ENCODE measurements at places on chromosomes 2 and 18.

DNA sequence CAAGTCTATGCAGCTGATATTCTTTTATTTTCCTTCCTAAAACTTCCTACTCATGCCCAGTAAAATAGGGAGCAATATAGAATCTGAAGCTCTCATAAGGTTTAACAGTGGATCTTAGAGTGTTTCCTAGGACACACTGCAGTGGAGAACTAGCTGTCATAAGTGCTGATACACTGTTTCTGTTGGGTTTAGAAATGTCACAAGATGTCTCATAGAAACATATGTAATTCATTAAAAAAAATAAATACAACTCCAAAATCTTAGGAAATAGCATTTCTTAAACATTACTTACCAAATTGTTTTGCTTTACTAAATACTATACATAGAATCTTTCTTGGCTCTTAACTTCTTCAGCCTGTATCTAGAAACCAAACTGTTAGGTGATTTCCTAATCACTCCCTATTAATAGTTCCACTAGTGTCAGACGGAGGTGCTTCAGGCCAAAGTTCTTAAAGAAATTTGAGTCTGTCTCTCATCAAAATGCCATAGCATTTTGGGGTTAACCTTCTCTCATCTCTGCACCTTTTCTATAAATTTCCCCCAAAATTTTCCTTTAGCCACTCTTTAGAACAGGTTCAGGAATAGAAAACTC, 93.7 kb downstream of the CERKL start:
- peak; percentile 17 for DNase-seq

DNA sequence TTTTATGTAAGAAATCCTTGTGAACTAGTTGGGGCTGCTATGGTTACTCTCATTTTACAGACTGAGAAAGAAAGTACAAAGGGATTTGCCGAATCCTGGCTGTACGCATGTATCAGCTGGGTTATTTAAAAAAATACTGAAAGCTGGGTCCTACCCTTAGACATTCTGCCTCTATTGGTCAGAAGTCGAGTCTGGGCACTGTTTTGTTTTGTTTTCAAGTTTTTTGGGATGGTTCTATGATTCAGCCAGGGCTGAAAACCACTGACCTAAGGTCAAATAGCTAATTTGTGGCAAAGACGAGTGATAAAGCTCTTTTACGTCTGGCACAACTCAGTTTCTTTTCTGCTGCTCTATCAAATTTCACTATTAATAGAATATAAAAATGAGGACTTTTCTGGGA, 5.9 kb upstream of the SLC8A1 start:
- peak; percentile 29 for DNase-seq

DNA sequence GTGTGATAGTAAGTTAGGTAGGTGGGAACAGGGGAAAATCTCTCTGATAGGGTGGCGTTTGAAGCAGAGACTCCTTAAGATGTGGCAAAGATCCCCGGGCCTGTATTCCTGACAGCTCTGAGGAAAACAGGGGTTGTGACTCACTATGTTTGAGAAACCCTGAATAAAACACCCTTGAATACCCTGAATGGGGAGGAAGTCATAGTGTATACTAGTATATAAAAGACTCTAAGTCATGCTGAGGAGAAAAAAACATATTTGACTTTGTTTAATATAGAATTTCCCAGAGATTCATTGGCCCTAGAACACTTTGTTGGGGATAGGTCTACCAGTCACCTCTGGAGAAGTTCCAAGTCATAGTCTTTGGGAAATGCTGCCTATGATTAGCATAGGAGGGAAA, 590.9 kb downstream of the IRS1 start:
- DNase-seq = no peak

DNA sequence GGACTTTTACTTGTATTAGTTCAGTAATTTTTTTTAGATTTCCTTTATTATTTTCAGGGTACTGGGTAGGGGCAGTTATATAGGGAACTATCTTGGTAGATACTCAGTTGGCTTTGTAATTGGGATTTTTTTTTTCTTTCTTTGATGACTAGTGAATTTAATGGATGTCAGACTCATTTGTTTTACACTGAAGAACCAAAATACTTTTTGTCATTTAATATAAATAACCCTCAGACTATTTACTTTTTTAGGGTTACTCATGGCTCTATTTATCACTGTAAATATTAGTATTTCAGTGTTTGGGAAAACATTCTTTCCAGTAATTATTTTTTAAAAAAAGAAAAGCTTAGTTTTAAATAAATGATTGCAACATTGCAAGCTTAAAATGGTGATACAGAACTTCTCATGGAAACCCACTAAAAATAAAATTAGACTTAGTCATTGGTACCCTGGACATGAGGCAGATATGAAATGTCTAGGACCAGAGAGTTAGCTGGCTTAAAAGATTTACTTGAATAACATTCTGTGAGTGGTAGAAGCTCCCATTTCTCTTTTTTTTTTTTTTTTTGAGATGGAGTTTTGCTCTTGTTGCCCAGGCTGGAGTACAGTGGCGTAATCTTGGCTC, 74.4 kb upstream of the CYP20A1 start:
- peak; percentile 12 for DNase-seq

DNA sequence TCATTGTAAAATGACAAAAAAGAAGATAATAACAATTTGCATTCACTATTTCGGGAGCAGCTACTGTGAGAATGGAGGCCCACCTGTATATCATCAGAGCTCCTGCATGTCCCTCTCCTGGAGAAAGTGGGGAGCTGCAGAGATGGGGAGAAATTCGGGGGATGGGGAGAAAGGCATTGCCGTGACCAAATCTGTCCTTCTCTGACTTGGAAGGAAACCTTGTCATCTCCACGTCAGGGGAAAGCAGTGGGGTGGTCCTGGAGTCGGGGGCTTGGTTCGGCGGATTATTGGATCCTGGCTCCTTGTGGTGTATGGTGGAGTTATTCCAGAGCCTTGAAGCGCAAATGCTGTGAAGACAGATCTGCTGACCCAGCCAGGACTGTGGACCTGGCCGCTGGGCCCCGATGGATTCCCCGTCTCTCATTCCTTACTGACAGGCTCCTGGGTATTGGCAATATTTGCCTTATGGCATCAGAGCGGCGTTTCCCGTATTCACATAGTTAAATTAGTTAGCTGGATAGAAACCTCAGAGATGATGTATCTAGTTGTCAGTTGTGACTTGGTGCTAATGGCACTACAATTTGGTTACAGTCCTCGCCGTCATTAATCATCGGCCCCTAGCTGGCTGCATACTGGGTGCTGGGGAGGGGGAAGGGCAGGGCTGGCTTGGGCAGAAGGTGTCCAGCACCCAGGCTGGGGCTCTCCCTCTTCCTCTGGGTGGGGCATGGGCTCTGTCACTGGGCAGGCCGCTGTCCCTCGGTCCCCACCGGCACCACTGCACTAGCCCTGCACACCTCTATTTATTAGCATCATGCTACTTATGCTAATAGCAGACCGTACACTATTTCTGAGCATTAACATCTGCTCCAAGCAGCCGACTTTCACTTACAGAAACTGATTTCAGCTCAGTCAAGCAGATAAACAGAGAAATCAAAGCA, 31.7 kb downstream of the CELF4 start:
- no peak for DNase-seq

DNA sequence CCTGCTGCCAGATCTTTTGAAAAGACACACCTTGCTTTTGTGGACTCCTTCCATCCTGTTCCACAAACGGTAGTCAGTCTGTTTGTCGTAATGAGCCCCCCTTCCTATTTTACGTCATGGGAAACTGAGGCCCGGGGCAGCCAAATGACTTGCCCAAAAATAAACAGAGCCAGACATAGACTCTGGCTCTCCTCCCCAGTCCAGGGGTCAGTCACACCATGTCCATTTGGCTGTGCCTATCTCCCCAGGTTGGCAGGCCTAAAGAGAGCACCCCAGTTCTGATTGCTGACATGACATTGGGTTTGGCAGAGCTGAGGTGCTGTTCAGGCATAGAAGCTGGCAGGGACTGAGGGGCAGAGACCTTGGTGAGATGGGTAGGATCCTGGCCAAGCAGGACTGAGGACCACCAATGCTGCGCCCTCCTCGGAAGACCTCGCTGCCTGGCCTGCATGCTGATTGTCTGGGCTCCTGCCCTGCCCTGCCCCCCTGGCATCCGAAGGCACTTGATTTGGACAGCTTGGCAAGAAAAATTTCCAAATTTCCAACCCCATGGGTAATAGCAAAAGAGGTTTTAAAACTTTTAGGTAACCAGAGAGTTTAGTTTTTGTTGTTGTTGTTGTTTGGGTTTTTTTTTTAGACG, 335.4 kb downstream of the DYSF start:
- no peak for DNase-seq

DNA sequence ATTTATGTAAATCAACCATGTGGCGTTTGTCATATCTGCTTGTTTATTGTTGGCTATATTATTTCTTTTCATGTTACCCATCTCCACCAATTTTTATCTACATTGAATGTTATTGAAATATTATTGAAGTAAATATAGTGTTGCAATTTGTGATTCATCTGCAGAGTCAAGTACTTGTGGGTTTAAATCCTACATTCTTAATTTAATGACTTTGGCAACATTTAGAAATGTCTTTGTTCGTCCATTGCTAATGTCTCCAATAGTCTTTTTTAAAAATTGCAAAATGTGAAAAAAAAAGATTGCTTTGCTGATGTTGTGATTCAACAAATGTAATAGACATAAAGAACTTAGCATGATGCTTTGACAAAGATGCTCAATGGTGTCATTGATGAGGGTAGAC, 1572.8 kb upstream of the PIK3C3 start:
- DNase-seq = no peak

DNA sequence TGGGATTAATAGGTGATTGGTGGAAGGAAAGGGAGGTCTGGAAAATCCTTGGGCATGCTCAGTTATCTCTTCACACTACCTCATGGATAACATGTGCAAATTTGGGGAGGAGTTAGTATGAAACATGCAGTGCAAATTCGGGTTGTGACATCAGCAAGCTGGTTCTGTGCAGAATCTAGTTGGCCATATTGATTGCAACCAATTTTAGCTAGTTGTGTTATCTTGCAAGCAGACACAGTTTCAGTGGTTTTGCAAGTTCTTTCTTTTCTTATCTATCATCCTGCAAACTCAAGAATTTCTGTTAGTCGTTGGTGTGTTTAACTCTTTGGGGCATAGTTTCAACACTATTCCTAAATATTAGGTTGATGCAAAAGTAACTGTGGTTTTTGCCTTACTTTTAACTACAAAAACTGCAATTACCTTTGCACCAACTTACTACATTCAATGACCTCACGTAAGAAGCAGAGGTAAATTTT, 135.4 kb downstream of the PTH2R start:
- DNase-seq = no peak

- DNase-seq = no peak
Measured at GRCh38 chr2:159139216-159139933, 147.1 kb downstream of the WDSUB1 start.

DNA sequence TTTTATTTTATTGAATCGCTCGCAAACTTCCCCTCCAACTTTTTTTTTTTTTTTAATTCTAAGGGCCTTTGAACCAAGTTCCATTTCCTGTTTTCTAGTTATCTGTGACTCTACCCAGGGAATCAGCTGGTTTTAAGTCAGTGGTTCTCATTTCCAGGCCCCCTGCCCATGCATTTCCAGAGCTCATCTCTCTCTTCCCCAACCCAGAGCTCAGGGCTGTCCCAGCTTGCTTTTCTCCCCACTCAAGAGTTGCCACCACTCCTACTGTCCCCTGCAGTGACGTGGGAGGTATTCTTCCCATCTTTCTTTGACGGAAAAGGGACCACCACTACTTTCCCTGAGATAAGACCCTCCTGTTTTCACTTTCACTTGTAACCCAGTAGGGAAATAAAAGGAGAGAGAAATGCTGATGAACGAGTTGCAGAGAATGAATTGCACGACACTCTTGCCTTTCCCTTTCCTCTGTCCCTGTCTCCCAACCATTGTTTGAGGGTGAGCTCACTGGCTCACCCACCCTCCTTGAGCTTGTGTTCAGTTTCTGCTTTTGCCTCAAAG, 42.1 kb downstream of the TET3 start:
- DNase-seq = no peak

DNA sequence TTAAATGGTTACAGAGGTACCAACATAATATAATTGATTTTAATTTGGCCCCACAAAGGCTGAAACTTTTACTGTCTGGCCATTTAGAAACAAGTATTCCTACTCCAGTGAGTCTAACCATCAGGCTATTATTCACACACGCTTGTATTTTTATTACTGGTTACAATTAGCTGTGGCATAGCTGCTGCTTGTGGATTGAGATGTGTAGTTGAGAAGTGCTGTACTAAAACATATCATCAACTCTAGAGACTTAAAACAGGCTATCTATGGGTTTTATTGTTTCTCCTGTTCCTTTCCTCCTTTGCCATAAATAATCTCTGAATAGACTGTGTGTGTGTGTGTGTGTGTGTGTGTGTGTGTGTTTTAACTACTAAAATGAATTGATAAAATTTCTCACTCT, 530.2 kb downstream of the CCDC85A start:
- DNase-seq = no peak

GRCh38 chr2:217208867-217209266, 349.0 kb upstream of the TNP1 start:
- DNase-seq = no peak

DNA sequence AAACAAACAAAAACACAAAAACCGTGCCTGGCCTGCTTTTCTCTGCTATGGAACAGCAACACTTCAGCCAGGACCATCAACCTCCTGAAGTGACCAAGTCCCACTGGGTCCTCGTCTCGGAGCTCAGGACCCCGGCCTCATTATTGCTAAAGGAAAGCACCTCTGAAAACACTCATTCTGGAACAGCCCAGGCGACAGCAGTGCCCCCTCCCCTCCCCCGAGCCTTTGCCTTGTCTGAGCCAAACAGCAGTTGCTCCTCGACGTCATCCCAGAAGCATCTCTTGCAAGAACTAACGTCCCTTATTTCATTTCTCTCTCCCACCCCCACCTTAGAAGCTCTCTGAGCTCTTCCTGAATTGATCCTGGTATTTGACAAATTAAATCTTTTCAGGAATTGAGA, 27.4 kb downstream of the APCDD1 start:
- no peak for DNase-seq

DNA sequence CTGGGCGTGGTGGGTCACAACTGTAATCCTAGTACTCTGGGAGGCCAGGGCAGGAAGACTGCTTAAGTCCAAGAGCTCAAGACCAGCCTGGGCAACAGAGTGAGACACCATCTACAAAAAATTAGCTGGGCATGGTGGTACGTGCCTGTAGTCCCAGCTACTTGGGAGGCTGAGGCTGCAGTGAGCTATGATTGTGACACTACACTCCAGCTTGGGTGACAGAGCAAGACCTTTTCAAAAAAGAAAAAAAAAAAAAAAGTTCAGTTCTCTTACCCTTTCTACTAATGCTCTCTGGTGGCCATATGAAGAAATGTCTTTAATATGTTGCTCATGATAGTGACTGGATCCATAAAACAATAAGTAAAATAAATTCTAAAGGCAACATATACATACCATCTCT, 14.9 kb downstream of the TYW5 start:
- DNase-seq = peak; percentile 14

DNA sequence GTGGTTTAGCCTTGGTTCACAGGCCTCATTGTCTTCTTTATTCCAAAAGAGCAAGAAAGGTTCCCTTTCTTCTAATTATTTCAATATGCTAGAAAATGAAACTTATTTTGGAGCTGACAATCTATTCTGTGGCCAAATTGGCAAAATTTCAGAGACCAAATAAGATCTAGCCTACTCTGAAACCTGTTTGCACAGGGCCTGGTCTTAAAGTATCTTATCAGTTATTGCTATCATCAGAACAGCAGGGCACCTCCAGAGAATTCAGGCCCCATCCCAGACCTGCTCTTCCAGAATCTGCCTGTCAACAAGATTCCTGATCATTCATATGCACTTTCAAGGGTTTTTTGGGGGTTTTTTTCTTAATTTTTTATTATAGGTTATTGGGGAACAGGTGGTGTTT, 198.7 kb downstream of the ANAPC1 start:
- DNase-seq = no peak

GRCh38 chr2:174338147-174338605, 3.4 kb downstream of the SP9 start:
- no peak for DNase-seq
